ENCODE measurements at places on chromosomes 6 and 20.

GRCh38 chr6:107806691-107807090 lies 17.4 kb downstream of the SCML4 start:
- DNase-seq = no peak

DNA sequence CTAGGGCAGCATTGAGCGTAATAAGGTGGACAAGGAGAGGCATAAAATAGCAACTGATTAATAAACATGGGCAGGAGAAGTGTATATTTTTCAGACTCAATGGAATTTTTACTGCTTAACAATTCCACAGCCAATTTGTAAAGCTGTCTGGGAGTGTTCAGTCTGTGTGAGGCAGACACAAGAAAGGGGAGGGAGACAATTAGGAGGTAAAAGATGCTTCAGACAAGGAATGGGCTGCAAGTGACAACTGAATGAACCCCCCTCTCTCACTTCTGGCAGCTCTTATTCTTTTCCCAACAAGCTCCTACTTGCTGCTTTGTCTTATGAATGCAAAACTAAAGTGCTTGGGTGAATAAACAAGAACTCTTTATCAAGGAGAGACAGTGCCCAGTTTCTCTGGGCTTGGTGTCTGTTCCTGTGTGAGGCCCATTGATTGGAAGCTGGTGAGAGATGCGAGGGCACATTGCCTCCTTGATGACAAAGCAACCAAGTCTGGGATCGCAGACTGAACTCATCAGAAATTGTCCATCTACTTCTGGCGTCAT lies 575.3 kb downstream of the RNF144B start:
- no peak for DNase-seq

- DNase-seq = peak; percentile 26
These were observed 102.3 kb downstream of the DST start for GRCh38 chr6:56540232-56541029.

DNA sequence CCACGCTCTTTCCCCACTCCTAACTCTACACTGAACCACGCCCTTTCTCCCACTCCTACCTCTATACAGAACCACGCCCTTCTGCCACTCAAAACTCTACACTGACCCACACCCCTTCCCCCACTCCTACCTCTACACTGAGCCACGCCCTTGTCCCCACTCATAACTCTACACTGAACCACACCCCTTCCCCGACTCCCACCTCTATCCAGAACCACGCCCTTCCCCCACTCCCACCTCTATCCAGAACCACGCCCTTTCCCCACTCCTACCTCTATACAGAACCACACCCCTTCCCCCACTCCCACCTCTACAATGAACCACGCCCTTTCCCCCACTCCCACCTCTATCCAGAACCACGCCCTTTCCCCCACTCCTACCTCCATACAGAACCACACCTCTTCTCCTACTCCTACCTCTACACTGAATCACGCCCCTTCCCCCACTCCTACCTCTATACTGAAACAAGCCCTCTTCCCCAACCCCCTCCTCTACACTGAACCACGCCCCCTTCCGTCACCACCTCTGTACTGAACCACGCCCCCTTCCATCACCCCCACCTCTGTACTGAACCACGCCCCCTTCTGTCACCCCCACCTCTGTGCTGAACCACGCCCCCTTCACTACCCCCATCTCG lies 10.1 kb downstream of the PXMP4 start:
- DNase-seq = no peak

- DNase-seq = no peak
These were observed 45.1 kb downstream of the RAMACL start for GRCh38 chr6:166541366-166541765.

DNA sequence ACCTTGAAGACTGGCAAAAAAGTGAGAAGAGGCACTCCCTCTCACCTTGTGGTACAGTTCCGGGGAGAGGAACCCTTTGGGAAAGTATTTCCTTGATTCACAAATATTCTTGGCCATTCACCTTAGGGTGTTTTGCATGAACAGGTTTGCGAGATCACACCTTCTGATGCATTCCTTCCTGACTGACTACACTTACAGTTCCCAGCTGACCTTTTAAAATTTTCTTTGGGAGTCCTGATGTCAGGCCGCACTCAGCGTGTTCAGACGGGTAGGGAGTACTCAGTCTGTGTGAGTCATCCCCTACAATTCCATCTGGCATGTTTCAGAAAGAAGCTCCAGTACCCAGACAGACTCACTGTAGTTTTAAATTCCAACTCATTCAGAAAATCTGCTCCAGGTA lies 1.7 kb downstream of the ADGRF4 start:
- DNase-seq = peak; percentile 20

GRCh38 chr6:143141442-143141841 lies 80.8 kb downstream of the AIG1 start:
- DNase-seq = no peak

GRCh38 chr6:93801101-93801847 lies 381.9 kb upstream of the EPHA7 start:
- no peak for DNase-seq
